ENCODE measurements at places on chromosomes 11 and 22.

DNA sequence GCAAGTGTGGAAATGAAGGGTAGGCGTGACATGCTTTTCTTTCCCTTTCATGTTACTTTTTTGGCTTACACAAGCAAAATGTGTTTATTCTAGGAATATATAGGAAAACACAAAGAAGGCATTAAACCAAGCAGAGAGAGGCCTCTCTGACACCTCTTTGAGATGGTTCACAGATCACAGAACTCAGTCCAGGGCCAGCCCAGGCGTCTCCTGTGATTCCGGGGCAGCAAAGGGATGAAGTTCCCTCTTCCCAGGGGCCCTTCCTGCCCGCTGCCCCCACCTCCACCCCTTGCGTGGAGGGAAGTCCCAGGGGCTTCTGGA is 78.0 kb downstream of the CACNA1I start:
- no peak for DNase-seq

DNA sequence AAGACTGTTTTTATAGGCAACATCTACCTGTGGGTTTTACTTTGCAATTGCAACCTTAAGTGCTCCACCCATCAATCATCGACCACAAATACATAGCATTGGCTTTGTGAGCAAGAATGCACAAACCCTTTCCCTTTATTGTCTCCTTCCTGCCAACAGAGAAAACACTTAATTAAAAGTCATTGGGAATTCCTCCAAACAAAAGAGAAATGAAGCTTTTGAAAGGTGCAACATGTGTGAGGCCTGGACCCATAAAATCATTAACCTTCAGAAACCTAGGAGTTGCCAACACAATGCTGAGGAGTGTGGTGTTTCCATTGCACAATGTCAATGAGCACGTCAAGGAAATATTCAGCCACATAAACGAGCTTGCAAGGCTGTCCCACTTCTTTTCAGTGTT is 223.2 kb downstream of the BLID start:
- DNase-seq = no peak

- DNase-seq = no peak
Observed at GRCh38 chr11:47157805-47158204, 18.9 kb downstream of the ARFGAP2 start.

DNA sequence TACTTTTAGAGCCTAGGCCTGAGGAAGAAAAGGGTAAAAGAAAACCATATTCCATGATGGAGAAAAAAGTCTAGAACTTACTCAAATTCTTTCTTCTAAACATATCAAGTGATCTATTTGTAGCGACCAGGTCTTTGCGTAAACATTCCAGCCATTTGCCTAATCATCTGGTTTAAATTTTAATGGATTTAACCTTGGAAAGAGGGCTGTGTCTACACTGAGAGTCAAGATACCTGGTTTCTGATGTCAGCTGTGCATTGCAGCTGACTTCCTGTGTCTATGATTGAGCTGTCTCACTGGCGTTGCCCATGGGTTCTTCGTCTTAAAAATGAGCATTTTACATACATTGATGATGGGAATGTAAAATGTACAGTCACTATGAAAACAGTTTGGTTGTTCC is 10.0 kb upstream of the TMEM123 start:
- no peak for DNase-seq

DNA sequence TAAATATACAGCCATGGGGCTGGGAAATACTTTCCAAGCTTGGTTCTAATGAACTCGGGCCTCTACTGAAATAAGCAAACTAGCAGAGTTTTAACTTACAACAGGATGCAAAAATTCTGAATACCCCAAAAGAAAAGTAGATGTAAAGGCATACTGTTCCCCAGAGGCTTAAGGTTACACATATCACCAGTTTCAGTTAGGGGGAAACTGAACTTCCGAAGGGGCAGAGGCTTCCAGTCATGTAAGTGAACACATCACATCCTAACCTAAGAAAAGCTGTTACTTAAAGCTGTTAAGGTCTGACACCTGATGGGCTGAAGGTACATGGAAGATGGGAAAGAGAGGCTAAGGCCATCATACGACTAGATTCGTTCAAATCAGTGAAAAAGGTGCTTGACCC is 2.3 kb downstream of the GAB2 start:
- no peak for DNase-seq

- no peak for DNase-seq
Observed at GRCh38 chr11:68077617-68078582, 39.1 kb downstream of the TCIRG1 start.

DNA sequence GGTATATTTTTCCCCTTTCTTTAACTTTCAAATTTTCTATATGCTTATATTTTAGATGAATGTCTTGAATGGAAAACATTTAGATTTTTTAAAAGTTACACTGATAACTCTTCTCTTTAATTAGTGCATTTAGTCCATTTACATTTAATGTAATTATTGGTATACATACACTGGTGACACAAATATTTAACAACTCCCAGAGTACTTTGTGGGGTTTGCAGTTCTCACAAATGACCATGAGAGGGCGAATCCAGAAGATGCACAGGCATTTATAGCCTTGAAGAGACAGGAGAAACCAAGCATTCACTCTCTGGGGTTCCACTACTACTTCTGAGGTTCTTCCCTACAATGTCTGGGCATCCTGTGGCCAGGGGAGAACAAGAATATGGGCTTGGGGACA is 125.1 kb downstream of the TIMP3 start:
- peak; percentile 30 for DNase-seq

DNA sequence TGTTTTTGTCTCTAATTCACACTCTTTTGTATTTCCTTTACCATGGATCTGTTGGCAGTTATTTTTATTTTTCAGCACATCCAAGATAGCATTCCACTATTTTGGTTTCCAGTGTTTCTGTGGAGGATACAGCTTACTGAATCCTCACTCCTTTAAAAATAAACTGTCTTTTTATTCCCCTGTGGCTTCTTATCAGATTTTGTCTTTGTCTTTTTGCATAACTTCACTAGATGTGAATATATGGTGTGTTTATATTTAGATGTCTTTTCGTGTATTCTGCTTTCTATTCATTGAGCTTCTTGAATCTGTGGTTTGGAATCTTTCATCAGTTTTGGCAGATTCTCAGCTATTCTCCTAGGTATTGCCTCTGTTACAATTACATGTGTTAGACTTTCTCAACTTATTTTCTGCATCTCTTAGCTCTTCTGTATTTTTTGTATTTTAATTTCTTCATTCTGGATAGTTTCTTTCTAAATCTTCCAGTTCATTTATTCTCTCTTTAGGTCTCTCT is 7.4 kb upstream of the ATXN10 start:
- DNase-seq = no peak

- DNase-seq = no peak
Observed at GRCh38 chr11:125807909-125808308, 20.0 kb downstream of the PATE3 start.

DNA sequence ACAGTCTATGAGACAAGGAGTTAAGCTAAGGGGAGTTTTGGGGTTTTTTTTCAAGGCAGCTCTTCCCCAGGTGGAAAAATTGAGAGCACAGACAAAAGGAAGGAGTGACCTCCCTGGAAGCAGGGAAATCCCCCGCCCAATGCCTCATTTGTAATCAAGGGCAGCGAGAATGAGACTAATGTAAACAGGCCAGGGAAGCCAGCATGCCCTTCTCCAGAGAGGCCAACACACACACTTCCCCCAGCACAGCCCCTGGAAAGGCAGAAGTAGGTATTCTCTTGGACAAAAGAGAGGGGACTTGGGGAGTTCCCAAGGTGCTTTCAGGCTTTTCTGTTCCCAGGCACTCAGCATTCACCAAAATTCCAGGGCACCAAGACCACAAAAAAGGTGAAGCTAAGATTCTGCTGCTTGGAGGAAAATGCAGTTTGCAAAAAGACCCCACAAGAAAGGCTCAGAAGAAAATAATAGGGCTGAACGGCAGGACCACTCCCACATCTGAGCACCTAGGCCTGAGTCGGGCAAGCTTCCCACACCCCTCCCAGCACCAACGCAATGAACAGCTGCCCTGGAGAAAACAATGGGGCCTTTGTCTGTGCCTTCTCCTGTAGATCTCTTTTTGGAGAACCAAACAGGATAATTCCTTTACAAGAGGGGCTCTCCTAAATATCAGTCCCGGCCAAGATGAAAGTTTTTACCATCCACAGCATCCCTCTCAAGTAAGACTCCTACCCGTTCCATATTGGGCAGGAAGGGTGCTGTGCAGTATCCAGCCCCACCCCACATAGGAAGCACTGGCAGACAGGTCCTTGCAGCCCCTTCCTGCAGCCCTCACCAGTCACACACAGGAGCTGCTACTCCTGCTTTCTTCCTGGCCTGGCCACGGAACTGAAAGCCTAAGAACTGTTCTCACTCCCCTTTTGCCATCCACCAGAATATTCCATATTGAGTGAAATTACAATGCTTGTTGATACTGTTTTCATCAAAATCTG is 70.7 kb upstream of the AKIP1 start:
- DNase-seq = no peak

- DNase-seq = no peak
Observed at GRCh38 chr22:33874206-33874605, 46.1 kb downstream of the LARGE1 start.

GRCh38 chr11:21768388-21768787 is 424.5 kb upstream of the ANO5 start:
- no peak for DNase-seq

DNA sequence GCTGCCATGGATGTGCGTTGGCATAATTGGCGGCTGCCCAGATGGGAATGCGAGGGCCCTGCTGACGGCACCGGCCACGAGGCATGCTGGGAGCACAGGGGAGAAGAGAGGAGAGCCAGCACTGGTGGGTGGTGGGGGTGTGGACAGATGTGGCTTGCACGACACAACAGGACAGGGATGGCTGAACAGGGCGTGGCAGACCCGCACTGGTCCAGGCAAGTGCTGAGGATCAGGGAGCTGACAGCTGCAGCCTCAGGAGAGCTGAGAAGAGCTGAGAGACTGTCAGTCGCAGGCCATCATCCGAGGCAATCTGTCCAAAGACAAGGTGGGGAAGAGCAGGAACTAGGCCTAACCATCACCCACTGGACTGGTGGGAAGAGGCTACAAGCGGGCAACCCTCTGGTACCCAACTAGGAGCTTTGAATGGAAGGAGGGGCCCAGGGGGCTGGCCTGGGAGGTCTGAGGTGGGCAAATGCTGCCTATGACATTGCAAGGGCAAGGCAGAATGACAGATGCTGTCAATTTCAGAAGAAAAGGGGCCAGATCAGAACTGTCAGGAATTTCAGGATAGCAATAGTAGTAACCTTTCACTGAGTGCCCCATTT is 2.4 kb downstream of the GNB1L start:
- DNase-seq = no peak

- DNase-seq = peak; percentile 60
Observed at GRCh38 chr11:102293873-102294601, 23.2 kb upstream of the BIRC3 start.

- peak; percentile 58 for DNase-seq
Observed at GRCh38 chr22:30969532-30970355, 679 bp downstream of the TUG1 start.

- no peak for DNase-seq
Observed at GRCh38 chr11:32962016-32962415, 53.7 kb upstream of the DEPDC7 start.

GRCh38 chr22:25878933-25879332 is 136.9 kb downstream of the MYO18B start:
- no peak for DNase-seq

DNA sequence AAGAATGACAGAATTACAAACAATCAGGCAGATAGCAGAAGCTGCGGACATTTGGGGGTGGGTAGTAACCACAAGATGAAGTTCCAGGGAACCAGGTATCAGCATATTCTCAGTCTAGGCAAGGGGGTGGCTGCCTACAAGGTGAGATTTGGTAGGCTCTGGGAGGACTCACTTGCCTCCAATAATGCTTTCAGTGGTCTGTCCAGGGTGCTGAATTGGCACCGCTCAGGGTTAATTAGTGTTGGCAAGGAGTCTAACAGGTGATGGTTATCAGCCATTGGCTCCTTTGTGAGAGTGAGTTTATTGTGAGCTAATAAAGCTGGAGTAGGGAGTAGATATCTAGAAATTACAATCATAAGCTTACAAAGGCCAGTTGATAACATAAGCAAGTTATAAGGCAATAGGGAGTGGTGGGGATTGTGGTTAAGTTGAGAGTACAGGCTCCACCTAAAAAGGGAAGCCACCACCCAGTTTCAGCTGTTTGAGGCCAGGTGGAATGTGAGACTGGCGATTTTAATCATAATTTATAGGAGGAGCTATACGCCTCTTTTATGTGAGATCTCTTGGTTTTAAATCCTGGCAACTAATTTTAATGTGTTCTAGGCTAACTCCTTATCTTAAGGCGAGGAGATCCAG is 320.5 kb downstream of the MIAT start:
- DNase-seq = no peak

- DNase-seq = no peak
Observed at GRCh38 chr11:28777126-28777525, 668.9 kb downstream of the METTL15 start.

DNA sequence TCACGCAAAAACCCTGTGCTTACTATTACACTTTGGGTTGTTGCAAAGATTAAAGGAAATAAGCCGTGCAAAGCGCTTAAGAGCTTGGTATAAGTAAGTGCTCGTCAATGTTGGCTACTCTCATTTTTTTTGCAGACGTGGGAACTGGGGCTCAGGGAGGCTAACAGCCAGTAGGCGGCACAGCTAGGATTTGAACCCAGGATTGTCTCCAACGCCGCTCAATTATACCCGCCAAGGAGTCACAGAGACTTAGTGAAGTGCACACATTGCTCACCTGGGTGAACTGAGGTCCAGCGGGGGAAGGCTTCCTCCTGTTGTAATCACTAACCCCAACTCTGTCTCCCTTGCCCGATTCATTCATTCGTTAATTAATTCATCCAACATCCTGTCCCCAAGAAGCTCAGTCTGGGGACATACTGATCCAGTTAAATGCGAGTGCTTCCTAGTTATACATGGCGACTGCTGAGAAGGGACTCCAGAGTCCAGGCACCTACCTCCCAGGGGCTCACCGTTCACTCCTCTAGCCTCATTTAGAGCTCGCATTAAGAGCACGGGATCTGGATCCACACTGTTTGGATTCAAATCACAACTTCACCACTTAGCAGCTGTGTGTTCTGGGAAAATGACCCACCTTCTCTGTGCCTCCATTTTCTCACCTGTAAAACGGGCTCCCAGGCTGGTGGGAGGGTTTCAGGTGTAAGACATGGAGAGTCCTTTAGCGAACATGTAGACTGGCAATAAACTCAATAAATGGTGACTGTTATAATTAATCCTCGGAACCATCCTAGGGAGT is 838 bp upstream of the MTFP1 start:
- peak; percentile 56 for DNase-seq

DNA sequence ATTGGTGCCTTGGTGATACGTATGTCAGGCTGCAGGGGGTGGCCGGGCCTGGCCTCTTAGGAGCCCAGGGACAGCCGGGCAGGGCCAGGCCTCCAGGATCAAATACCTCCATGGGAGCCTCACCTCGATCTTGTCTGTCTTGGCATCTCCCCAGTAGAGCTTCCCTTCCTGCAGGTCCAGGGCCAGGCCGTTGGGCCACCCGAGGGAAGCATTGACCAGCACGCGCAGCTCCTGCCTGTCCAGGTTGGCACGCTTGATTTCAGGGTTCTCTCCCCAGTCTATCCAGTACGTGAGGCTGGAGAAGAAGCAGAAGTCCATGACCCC is 137.7 kb downstream of the CRYBB2 start:
- DNase-seq = no peak

DNA sequence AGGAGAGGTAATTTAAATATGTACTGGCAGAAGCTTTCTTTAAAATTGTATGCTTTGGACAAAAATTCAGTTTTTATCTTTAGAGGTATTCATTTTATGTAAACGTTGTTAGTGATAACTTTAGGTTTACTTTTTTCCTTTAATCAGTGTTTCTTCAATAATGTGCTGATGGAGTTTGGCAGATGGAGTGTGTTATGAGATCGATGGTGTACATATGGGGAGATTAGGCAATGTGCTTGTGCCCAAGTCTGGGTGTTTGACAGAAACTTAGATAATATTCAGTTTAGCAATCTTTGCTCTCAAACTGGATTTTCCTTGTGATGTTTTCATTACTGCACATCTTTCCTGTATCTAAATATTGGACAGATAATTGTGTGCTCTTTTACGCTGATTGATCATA is 425.4 kb downstream of the JRKL start:
- DNase-seq = no peak
